ENCODE measurements at places on chromosomes 3 and 15.

DNA sequence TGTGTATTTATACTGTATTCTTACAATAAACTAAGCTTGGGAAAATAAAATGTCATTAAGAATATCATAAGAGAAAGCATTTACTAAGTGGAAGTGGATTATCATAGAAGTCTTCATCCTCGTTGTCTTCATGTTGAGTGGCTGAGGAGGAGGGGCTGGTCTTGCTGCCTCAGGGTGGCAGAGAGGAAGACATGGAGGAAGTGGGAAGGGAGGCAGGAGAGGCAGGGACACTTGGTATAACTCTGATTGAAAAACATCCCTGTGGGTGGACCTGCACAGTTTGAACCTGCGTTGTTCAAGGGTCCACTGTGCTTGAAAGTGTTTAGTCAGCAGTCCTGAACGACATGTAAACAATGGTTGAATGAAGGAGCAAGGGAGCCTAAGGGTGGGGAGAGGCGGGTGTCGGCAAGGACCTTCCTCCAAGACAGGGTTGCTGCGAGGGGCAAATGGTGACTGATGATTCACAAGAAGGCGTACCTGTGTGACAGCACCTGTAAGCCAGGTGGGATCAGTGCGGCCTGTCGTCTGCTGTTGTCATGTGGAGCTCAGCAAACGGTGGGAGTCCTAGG lies 103.8 kb upstream of the KLF13 start:
- no peak for DNase-seq

DNA sequence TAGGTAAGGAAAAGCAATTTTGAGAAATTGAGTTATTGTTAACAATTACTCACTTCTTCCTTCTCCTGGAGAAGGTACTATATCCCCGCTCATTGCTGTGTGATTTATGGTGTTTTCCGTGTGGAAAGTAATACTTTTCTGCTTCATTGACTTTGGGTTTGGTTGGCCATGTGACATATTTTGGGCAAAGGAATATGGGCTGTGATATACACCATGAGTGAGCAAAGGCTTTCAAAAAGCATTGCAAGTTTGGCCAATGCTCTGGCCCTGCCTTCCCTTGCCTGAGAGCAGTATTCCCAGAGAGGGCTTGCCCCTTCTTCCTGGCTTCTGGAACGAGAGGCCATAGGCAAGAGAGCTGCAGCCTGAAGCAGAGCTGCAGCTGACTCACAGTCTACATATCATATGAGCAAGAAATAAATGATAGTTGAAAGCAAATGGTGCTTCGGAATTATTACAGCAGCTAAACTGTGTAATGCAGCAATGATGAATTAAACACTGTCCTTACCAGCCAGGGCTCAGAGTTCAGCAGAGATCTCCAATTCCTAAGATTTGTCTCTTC lies 216.8 kb upstream of the CD96 start:
- DNase-seq = no peak

DNA sequence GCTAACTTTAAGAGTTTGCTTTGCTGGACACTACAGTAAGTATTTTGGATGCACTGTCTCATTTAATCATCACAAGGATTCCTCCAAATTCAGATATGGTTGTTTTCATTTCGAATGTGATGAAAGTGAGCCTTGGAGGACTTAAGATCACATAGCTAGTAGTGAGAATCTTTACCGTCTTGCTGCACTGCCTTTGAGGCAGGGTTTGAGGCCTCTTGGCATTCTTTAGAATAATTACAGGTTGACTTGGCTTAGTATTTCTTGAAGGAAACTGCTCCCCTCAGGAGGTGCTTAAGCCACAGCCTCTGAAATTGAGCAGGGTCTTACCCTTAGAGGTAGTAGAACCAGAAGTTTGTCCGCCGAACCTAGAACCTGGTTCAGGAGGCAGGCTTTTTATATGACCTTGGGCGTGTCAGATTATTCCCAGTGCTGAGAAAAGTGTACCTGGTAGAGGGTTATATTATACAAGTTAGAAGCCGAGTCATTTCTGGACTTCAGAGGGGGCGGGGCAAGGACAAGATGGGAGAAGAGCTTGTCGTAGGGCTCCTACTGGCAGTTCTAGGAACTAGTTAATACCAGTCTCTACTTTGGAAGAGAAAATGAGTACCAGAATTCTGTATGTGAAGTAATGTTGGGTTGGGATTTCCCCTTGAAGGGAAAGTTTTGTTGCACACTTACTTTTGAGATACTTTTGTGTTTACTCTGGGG lies 1.1 kb downstream of the TFG start:
- DNase-seq = peak; percentile 30

GRCh38 chr15:57220205-57220604 lies 156.1 kb upstream of the CGNL1 start:
- no peak for DNase-seq

- no peak for DNase-seq
Observed at GRCh38 chr3:156459434-156459833, 95.5 kb downstream of the SSR3 start.

DNA sequence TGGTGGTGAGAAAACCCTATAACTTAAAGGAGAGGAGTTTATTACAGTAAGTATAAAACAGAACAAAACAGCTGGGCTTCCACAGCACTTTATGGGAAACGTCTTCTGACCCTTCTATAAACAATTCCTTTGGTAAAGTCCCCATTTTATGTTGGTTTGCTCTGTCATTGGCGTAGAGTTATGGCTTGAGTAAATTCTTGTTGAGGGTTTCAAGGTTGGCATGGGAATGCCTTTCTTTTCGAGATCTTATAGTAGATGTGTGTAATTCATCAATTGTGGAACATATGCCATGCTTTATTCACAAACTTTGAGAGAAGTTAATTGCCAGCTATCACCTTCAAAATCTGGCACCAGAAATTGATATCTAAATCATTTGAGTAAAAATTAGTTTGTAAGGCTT lies 11.6 kb upstream of the CHL1 start:
- no peak for DNase-seq

DNA sequence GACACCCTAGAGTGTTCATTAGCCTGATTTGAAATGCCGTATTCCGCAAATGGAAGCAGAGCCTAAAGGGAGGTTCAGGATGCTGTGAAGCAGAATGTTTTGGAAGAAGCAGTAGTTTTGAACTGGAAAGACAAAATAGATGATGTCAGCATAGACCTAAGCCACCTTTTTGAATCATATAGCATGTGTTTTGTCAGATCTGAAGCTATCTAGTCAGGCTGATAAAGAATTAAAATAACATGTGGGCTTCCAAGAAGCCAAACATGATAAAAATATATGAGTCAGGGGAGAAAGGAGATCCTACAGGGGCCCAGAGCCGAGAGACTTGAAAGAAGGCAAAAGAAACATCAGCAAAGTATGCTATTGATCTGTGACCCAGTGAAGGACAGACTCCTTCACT lies 47.2 kb upstream of the RASA2 start:
- DNase-seq = no peak

DNA sequence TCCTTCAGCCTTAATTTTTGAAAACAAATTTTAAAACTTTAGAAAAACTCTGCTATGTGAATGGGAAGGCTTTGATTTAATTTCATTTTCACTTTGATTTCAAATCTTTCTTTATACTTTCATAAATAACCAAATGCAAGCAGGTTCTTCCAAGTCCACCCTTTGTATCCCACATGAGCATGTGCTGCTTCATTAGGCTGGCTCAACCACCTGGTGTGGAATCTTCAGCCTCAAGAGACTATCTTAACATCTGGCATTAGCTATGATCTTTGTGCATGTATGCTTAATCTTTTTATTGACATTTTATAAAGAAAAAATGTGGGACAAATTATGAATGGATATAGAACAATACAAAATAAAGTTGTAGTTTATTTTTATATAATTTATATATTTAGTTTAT lies 81.8 kb upstream of the MLF1 start:
- no peak for DNase-seq

- no peak for DNase-seq
Observed at GRCh38 chr3:184676927-184677326, 34.9 kb downstream of the MAGEF1 start.

GRCh38 chr3:137010137-137010536 lies 52.4 kb downstream of the IL20RB start:
- no peak for DNase-seq

DNA sequence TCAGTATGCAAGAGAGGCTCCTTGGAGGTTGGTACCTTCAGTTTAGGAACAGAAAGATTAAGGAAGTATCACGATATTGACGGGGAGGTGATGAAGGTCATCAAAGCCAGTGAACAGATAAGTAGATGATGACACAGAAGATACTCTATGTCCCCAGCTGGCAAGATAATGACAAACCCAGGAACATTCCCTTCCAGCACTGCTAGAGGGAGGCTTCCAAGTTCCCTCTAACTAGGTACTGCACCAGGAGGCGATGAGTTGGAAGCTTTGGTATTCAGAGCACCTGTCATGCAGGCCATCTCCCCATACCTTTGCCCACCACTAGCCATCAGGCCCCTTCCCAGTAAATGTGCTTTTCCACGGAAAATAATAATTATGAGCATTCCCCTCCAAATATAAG lies 40.8 kb downstream of the NBEAL2 start:
- no peak for DNase-seq

- no peak for DNase-seq
Observed at GRCh38 chr3:113594066-113594465, 61.7 kb downstream of the SIDT1 start.

- no peak for DNase-seq
Observed at GRCh38 chr3:155763870-155764463, 19.1 kb upstream of the PLCH1 start.

GRCh38 chr3:151998744-151999143 lies 125.3 kb downstream of the SUCNR1 start:
- no peak for DNase-seq

DNA sequence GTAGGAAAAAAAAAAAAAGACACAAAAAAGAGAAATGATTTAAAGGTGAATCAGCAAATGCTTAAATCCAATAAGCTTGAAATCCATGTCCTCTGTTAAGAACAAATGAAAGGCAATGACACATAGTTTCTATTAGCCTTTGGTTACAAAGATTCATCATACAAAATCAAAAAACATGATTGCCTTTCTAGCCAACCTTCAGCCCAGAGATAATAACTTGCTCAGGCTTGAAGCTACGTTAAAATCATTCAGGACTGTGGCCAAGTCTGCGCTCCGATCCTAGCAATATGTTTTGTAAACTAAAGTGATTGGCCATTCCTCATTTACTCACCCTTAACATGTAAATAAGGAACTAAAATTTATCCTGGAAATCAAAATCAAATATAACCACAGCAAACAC lies 556.7 kb downstream of the FGF12 start:
- DNase-seq = peak; percentile 51

- no peak for DNase-seq
Observed at GRCh38 chr15:41948490-41948889, 23.9 kb downstream of the EHD4 start.

GRCh38 chr3:178255315-178255714 lies 280.9 kb upstream of the KCNMB2 start:
- DNase-seq = no peak

DNA sequence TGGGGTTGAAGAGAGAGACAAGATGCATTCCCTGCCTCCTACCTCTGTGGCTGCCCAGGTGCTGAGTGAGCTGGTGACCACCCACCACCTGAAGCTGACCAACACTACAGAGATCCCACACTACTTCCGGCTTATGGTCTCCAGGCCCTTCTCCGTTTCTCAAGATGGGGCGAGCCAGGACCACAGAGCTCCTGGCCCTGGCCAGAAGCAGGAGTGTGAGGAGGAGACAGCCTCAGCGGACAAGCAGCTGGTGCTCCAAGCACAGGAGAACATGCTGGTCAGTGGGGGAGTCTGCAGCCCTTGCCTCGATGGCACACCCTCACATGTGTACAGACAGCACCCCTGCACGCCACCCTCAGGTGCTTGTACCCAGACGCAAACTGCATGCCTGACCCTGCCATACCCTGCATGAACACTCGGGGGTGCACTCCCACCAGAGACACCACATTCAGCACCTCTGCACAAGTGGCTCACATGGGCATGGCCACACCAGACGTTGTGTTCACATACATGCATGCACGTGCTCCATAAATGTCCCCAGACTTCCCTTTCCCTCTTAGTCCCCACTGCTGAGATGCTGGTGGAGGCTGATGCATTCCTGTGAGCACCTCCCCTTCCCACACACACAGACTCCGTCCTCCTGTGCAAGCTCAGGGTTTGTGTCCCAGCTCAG lies 19.0 kb downstream of the ACAA1 start:
- DNase-seq = peak; percentile 74

GRCh38 chr3:197758512-197758911 lies 8.8 kb downstream of the FYTTD1 start:
- no peak for DNase-seq

DNA sequence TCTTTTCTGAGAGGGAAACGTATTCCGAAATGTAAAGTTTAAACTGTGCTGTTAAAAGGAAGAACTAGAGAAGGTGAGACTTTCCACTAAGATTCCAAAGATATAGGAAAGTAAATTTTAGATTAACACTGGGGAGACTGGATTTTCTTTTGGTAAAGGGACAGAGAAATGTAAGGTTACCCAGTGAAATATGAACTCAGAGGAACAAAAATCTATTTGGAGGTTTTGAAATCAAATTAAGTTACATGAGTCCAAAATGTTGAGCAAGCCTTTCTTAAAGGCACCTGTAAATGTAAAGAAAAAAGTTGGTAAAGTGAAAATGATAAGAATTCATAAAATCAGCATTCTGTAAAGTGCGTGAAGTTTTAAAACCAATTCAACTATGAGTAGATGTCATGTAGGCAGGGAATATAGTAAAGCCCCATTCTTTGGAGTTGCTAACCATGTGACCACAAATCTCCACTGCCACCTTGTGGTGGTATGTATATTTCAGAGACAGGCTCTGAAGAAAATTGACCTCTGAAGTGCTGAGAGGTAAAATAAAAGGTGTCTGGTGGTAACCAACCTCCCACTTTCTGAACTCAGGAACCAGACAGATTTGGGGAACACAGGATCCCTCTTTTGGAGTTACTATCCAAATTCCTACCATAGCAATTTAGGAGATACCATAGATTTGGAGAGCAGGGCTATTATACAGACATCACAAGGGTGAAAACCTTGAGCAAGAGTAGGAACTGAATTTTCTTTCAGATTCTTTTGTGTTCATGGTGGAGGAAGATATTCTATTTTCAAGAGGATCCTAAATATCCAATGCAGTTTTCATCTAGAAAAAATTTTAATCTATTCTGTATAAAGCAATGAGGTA lies 215.3 kb downstream of the ROBO2 start:
- DNase-seq = peak; percentile 60

DNA sequence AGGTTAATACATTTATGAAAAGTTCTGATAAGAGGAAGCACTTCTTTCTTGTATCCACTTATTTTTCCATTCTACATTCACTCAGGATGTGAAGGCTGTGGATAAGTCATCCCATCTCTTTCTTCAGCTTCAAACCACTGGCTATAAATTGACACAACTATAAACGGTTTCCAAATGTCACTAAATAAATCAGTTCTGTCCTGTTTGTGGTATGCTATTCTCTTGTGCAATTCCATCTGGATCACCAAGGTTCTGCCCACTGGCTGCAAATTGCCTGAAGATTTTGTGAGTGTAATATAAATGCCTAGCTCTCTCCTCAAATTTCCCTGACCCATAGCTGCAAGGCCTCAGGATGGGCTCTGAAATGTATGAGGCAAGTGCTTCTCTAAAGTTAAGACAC lies 7.1 kb upstream of the LMOD3 start:
- no peak for DNase-seq

- DNase-seq = no peak
Observed at GRCh38 chr3:61008998-61009380, 242.3 kb downstream of the FHIT start.
